ENCODE measurements at places on chromosomes 7 and 10.

DNA sequence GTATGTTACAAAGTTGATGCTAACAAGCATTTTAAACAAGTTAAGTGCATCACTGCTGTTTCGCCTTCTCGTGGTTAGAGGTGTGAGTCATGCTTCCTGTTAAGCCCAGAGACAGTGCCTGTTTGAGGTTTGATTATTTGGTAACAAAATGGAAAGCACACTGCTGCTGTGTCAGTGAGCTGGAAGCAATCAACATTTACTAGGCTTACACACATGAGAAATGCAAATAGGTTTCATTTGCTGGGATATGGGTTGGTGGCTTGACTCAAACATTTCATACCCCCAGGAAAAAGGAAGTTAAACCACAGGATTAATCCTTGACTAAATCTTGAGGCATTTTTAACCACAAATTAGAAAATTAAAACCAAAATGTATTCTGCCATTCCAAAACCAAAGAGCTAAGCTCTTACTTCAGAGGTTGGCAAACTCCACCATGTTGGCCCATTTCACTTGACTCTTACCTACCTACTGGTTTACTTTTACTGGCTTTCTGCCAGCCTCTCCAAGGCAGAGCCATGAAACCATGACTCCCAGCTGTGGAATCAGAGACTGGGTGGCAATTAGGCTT lies 139.2 kb downstream of the ETV1 start:
- peak; percentile 35 for DNase-seq

DNA sequence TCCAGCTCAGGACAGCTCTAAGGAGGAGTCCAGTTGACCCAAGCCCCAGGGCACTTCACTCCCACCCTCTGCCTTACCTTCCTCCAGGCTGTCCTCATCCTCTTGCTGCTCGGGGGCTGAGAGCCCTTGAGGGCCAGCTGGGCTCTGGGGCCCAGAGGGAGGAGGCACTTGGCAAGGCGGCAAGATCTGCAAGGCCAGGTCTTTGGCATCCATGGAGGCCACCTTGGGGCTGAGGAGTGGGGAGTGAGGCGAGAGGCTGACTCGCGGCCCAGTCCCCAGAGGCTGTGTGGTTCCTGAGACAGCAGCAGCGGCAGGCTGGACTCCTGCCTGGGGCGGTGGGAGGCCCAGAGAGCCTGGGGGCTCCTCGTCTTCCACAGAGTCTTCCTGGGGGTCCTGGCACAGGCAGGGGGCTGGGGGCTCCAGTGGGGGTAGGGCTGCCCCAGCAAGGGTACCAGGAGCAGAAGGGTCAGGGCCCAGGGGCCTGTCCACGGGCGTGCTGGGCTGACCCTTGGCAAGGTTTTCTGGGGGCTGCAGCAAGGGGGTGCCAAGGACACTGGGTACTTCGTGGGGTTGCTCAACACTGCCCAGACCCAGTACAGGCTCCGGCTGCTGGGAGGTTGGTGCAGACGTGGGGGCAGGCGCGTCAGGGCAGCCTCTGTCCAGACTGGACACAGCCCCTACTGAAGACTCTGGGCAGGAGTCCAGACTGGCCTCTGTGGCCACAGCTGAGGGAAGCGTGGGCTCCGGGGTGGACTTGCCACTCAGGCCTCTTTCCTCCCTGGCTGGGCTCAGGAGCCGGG lies 6.5 kb downstream of the NACAD start:
- DNase-seq, result no peak

GRCh38 chr7:151025924-151026671 lies 1.8 kb upstream of the ATG9B start:
- no peak for DNase-seq

DNA sequence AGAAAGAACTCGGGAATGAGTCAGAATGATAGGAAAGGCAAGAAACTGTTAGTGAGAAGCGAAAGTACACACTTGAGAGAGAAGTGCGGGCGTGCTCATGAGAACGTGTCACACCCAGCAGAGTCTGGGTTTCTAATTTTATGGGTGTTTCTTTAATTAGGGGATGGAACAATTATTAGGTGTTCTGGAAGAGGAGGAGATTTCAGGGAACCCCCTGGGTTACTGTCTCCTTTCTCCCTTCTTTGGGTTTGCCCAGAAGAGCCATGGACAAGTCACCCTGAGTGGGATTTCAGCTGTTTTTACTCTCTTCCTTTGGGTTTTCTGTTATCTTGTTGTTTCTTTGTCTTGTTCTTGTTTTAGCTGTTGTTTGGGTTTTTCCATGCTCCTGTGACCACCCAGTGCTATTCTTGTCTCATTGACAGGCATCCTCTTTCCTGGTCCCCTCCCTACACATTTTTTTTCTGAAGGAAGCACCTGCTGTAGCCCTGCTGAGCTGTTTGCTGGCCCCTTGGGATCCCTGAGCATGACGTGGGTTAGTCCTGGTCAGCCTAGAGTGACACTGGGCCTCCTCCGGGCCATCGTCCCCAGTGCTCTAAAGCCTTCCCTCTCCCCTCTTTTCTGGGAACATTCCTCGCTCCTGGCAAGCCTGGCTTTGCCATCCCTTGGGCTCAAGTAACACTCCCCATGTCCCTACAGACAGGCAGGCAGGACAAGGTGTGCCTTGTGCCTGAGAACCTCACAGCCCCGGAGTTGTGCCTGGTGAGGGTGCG lies 3.5 kb downstream of the SH2D4B start:
- no peak for DNase-seq

- DNase-seq, result no peak
Observed at GRCh38 chr10:101467286-101467770, 113.4 kb downstream of the BTRC start.

- no peak for DNase-seq
Observed at GRCh38 chr7:50954716-50955115, 172.0 kb upstream of the GRB10 start.

DNA sequence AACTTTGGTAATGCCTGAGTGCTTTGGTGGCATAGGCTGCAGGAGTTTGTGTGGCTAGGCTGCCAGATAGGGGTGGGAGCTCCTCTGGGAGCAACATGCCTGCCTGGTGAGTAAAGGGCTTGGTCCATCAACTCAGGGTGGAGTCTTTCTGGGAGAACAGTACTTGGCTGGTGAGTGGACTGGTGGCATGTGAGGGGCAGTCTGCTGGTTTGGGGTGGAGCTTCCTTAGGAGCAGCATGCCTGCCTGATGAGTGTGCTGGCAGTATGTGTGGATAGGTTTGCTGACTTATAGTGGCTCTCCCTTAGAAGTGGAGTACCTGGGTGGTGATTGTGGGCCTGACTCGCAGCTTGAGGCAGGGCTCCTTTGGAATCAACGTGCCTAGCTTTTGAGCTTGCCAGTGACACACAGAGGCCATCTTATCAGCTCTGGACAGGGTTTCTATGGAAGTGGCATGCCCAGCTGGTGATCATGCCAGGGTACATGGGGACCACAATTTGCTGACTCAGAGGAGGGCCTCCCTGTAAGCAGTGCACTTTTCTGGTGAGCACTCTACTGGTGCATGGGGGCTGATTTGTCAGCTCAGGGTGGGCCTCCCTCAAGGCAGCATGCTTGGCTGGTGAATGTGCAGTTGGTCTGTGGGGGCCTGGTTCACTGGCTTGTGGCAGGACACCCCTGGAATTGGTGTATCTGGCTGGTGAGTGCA lies 35.0 kb upstream of the SRI start:
- DNase-seq, result no peak

DNA sequence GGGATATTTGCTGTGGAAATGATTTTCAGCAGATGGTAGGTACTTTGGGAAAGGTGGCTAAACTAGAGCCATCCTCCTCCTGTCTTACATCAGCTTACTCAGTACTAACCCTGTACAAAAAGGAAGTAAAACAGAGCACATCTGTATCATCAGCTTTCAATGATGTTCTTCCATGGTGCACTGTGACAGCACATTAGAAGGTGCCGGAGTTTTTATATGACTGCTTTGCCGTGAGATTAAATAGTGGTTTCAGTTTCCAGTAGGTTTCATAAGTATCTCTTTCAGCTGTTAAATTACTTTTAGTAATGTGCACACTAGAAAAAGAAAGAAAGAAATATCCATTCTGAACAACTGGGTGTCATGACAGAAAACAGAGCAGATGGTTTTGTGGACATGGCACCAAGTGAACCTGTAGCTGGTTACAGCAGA lies 86.5 kb downstream of the ARID5B start:
- DNase-seq, result no peak

DNA sequence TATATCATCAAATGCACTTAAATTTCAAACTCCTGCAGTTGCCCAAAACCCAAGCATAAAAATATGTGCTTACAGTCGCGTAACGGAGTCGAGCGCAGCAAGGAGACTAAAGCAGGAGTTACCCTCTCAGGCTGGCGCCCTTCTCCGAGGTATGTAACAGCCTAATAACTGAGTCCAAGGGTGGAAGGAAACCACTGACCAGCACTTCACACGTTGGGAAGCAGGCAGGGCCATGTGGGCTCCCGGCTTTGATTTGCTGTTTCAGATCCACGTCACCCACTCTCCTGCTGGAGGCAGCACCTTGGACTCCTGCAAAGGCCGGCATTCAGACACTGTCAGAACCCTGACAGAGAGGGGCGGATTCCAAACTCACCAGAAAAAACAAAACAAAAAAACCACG lies 123.8 kb downstream of the DIP2C start:
- no peak for DNase-seq

DNA sequence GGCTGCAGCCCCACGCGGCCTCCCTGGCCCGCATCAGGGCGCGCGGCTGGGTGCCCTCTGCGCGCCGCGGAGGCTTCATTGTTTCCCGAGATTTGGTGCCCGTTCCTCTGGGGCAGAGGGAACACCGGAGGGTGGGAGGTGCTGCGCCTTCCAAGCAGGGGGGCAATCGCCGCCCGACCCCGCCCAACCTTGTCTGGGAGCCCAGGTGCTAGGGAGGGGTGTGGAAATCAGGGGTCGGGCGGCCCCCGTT lies 1.0 kb upstream of the NRP1 start:
- no peak for DNase-seq
